MV-4-11 (cell line): ENCODE measurements at places on chromosomes 13 and 19.

GRCh38 chr13:23321535-23322241, 111.8 kb downstream of the SACS start:
- DNase-seq: no peak

GRCh38 chr13:112804374-112804773, 114.5 kb downstream of the ATP11A start:
- no peak for DNase-seq

DNA sequence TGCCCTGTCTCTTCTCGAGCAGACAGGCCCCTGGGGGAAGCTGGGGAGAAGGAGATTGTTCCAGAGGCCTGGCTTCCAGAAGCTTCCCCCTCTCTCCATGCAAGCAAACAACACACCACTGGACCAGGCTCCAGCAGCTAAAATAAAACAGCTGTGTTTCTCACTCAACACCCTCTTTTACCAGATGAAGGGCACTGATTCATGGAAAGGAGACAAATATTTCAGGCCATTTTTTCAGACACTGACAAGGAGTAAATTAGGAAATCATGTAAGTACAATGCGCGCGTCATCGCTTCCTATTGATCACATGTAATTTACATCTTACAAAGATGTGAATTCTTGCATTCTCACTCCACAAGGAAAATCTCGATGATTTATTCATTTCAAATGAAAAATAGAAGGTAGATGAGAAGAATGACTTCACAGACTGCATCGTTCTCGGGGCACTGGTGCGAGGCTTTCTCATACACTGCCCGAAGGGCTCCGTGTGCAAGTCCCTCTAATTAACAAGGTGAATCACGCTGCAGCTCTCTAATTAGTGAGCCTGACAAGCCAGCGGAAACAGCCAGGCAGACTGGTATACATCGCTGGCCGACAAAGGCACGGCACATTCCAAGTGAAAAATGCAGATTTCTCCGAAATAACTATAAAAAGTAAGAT, 153.6 kb downstream of the KCTD15 start:
- no peak for DNase-seq

DNA sequence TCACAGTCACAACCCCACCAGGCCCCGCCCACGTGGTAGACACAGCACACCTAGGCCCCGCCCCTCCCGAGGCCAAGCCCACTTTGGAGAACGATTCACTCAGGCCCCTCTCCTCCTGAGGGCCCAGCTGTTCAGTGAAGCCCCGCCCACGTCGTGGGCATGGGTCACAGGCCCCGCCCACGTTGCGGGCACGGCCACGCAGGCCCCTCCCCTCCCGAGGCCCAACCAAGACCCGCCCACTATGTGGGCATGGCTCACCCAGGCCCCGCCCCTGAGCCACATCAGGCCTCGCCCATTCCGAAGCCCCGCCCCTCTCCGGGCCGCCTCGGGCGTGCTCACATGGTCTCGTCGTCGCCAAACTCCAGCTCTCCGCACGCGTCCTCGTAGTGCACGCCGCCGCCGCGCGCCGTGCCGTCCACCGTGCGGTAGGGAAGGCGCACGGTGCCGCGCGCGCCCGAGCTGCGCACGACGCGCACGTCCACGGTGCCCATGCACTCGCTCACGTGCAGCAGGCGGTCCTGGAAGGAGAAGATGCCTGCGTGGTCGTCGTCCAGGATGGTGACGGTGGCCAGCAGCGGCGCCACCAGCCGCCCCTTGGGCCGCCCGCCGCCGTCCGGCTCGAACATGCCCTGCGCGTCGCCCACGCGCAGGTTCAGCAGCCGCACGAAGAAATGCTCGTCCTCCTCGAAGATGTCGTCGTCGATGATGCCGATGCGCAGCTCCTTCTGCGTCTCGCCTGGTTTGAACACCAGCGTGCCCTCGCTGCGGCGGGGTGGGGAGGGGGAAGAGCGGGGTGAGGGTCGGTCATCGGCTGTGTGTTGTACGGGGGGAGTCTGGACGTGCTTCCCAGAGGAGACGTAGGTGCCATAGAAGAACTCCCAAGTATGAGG, 24.0 kb downstream of the SLC8A2 start:
- DNase-seq: peak; percentile 22

- DNase-seq: no peak
These were observed 40.6 kb downstream of the CCDC122 start for GRCh38 chr13:43838909-43839308.

GRCh38 chr13:41389580-41389979, 67.8 kb upstream of the RGCC start:
- DNase-seq: peak; percentile 14
